Testis (tissue), 5 donors: ENCODE measurements at places on chromosomes 7 and 10.

GRCh38 chr10:83375274-83375673 is 764.0 kb upstream of the GHITM start:
- no peak overlapping the region for H3K4me3 ChIP-seq
- H3K27me3 ChIP-seq, result no peaks in the 10 kb centered on the region
- no peaks in the 10 kb centered on the region for H3K36me3 ChIP-seq
- no peak overlapping the region for H3K27ac ChIP-seq
- no peak for DNase-seq

GRCh38 chr7:2984091-2984490 is 59.6 kb downstream of the CARD11 start:
- H3K27me3 ChIP-seq, result no peaks in the 10 kb centered on the region
- no peak overlapping the region for H3K27ac ChIP-seq
- H3K4me1 ChIP-seq, result no peaks in the 10 kb centered on the region
- DNase-seq, result no peak
- H3K4me3 ChIP-seq, result no peak overlapping the region
- H3K36me3 ChIP-seq, result no peaks in the 10 kb centered on the region

DNA sequence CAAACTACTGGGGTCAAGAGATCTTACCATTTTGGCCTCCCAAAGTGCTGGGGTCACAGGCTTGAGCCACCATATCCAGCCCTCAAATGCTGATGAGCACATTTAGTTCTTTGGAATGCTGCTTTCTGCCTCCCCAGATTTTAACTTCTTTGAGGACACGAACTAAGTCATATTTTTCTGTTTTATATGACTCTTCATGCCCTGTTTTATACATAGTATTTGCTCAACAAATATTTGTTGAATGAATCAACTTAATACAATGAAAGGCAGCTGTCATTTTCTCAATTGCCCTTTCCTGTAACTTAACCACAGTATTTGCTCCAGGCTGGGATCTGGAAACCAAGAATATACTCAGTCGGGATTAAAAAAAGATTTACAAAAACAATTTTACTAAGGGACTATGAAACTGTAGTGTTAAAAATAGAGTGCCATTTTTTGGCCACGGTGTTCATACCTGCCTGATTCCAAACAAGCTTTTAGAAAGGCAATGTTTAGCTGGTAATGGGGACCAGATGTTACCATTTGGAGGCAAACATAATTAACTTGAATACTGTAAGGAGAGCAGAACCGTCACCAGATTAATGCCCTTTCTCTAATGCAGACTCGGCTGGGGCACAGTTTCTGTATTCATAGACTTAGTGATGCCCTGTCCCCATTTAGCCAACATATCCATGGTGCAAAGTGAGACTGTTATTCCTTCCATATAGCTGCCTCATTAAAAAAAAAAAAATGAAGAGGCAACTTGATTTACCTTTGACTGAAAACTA is 117.6 kb downstream of the NRP1 start:
- no peak for DNase-seq
- H3K27ac ChIP-seq, result peak overlapping the region; percentile 62
- no peaks in the 10 kb centered on the region for H3K4me1 ChIP-seq
- H3K4me3 ChIP-seq, result no peak overlapping the region
- no peaks in the 10 kb centered on the region for H3K27me3 ChIP-seq

DNA sequence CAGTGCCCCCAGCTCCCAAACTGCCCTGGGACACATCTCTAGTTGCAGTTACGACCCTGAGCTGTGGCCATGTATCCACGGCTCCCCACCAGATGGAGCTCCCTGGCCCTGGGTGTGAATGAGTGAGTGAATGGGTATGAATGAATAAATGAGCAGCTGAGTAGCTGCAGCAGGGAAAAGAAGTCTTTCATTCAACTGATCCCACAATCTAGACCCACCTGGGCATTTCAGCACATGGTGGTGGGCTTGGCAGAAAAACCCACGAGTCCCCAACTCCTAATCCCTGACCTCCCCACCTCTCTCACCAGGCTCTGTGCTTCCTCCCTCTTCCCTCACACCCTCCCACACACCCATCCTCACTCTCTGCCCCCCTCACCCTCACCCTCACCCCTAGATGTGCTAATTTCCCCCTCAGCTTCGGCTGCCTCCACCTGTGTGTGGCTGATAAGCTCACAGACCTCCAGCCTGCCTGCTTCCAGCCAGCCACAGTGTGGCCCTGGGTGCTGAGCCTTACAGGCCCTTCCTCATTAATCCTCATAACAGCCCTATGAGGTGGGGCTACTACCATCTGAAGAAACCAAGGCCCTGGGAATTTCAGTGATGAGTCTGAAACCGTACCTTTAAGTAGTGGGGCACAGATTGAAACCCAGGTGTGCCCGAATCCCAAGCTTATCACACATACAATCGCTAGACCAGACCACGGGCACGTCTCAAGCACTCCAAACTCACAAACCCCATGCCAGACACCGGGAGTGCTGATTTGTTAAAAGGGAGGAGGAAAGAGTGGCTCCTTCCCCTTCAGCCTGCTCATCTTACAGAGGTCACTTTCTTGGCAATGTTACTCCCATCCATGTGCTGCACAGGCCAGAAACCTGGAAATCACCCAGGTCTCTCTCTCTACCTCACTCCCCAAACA is 2.2 kb upstream of the ATP6V1F start:
- no peak overlapping the region for H3K4me3 ChIP-seq
- no peaks in the 10 kb centered on the region for H3K27me3 ChIP-seq
- H3K27ac ChIP-seq, result no peak overlapping the region
- no peaks in the 10 kb centered on the region for H3K36me3 ChIP-seq
- DNase-seq, result no peak

GRCh38 chr7:127810696-127811660 is 159.0 kb downstream of the SND1 start:
- H3K27ac ChIP-seq, result no peak overlapping the region
- H3K36me3 ChIP-seq, result no peaks in the 10 kb centered on the region
- no peak for DNase-seq
- no peaks in the 10 kb centered on the region for H3K27me3 ChIP-seq

GRCh38 chr10:131071721-131072120 is 239.8 kb downstream of the TCERG1L start:
- DNase-seq, result no peak
- no peaks in the 10 kb centered on the region for H3K4me1 ChIP-seq
- H3K4me3 ChIP-seq, result no peak overlapping the region
- H3K27ac ChIP-seq, result no peak overlapping the region

GRCh38 chr10:48287417-48288391 is 13.2 kb upstream of the FRMPD2 start:
- H3K27ac ChIP-seq, result no peak overlapping the region
- no peaks in the 10 kb centered on the region for H3K27me3 ChIP-seq
- peak; percentile 84 for DNase-seq
- H3K4me1 ChIP-seq, result peaks cover 21% of the 10 kb centered on the region
- no peak overlapping the region for H3K4me3 ChIP-seq

GRCh38 chr10:79507440-79508167 is 4.7 kb upstream of the EIF5AL1 start:
- H3K4me3 ChIP-seq, result no peak overlapping the region
- H3K27me3 ChIP-seq, result no peaks in the 10 kb centered on the region
- peaks cover 3% of the 10 kb centered on the region for H3K4me1 ChIP-seq
- no peak for DNase-seq
- H3K36me3 ChIP-seq, result no peaks in the 10 kb centered on the region

DNA sequence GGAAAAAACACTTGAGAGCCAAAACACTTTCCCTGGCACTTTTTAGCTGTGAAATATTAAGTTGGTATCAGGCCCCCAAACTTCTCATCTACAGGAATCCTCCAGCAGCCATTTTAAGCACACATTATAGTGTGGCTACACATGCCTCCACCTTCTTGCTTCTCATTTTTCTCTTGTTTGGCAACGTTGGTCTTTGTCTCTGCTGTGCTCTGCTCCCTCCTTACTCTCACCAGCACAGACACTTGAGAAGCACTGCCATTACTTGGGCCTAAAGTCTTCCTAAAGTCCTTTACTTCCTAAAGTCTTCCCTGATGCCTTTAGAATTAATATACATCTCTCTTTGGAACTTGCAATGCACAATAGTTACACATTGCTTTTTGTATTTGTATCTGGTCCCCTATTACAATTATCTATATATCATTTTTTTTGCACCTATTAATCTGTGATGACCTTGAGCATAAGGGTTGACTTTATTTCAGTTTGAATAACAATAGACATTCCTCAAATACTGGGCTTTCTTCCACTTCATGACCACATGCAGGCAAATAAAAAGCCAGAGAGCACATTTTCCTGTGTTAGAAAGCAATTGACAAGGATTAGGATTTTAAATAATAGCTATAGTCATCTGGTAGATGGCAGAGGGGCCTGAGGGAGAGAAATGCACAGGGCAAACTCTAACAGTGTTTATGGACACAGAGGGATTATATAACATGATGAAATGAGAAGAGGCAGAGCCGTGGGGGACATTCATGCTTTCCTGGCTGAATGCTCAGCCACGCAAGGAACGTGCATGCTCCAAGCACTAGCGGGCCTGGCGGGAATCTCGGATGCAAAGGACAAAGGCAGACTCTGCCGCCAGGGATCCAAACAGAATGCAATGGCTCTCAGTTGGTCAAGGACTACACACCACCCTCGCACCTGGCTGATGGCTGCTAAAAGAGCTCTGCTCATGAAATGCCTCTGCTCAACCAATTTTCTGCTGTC is 99.3 kb downstream of the CDC14C start:
- H3K36me3 ChIP-seq, result no peaks in the 10 kb centered on the region
- H3K4me3 ChIP-seq, result no peak overlapping the region

DNA sequence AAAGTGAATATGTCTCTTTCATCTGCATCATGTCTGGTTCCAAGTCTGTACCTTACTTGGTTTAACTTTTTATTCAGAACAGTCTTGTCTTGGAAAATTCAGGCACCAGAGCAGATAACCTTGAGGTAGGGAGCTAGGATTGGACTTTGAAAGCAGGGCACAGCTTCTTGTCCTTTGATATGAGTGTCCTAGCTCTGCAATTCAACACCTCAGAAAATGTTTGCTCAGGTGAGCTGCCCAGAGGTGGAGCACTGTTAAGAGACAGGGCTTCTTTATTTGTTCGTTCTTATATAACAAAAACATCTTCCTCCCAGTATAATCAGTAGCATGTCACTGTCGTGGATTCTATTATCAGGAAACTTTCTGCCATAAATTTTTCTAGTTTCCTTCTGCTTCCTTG is 118.3 kb downstream of the LRRC4 start:
- DNase-seq, result no peak
- no peak overlapping the region for H3K4me3 ChIP-seq

DNA sequence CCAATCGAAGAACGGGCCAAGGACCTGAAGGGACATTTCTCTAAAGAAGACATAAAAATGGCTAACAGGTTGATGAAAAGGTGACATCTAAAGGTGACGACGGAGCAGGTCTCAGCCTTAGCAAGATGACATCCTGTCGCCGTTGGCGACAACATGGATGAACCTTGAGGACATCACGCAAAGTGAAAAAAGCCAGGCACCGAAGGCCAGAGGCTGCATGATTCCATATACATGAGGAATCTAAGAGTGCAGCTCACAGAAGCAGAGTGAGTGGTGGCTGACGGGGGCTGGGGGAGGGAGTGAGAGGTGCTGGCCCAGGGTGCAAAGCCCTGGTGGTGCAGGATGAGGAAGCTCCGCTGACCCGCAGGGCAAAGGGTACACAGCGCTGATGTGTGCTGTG is 34.1 kb upstream of the NKX6-2 start:
- no peak overlapping the region for H3K4me3 ChIP-seq
- H3K36me3 ChIP-seq, result no peaks in the 10 kb centered on the region
- DNase-seq, result no peak
- H3K27me3 ChIP-seq, result no peaks in the 10 kb centered on the region
- H3K27ac ChIP-seq, result no peak overlapping the region

- H3K36me3 ChIP-seq, result no peaks in the 10 kb centered on the region
- peak overlapping the region; percentile 12 for H3K27ac ChIP-seq
- peaks cover 9% of the 10 kb centered on the region for H3K4me1 ChIP-seq
- no peaks in the 10 kb centered on the region for H3K27me3 ChIP-seq
Measured at GRCh38 chr7:29748286-29749099, 57.8 kb upstream of the WIPF3 start.

- H3K36me3 ChIP-seq, result no peaks in the 10 kb centered on the region
- DNase-seq, result no peak
- peaks cover 9% of the 10 kb centered on the region for H3K4me1 ChIP-seq
Measured at GRCh38 chr7:151033864-151034249, 5.6 kb downstream of the ABCB8 start.
